ENCODE measurements at places on chromosomes 1 and 21.

DNA sequence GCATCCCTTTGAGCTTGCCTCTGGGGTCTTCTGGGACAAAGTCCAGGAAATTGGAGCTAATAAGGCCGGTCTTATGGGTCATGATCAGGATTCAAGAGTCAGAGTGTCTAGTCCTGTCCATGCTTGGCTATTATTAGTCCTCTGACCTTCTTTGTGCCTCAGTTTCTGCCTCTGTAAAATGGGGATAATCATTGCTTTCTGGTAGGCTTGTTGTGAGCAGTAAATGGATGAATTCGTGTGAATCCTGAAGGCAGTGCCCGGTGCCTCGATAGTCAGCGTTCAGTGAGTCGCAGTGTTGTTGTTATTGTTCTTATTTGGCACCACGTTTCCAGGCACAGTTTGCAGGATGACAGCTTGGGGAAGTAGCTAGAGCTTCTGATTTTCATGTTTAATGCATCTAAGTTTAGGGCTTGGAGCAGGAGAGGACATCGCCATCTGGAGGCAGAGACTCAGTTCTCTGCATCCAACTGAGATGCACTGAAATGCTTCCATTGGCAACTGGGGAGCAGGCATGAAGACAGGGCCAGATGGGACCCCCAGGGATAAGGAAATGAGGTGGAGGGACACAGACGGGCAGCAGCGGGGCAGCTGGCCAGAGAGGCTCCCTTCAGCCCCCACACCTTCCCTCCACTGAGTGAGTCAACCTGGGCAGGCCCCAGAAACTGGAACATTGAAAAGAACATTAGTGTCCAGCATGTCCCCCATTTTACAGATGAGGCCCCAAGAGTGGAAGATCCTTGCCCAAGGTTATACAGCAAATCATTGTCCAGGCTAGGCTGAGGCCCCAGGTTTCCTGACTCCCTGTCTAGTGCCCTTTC lies 160.3 kb downstream of the PTPRU start:
- DNase-seq: no peak

DNA sequence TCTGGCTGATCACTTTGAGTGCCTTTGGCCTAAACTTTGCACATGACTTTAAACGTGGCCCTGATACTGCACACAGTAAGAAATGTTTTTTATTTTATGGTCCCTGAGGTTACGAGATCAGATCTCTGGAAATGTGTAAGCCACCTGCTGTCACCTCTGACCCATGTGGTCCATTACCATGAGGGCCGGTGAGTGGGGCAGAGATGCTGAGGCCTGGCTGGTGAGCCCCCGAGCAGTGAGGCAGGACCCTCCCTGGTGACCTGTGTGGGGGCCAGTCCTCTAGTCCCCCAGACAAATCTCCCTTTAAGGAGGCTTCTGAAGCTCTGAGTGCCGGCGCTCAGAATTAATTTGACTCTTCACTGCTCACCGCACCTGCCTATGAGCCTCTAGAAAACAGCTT lies 12.4 kb downstream of the TFF3 start:
- no peak for DNase-seq

- DNase-seq: no peak
Observed at GRCh38 chr1:178238722-178239510, 145.0 kb downstream of the RASAL2 start.

GRCh38 chr1:9384751-9385245 lies 92.1 kb downstream of the SPSB1 start:
- DNase-seq: no peak

DNA sequence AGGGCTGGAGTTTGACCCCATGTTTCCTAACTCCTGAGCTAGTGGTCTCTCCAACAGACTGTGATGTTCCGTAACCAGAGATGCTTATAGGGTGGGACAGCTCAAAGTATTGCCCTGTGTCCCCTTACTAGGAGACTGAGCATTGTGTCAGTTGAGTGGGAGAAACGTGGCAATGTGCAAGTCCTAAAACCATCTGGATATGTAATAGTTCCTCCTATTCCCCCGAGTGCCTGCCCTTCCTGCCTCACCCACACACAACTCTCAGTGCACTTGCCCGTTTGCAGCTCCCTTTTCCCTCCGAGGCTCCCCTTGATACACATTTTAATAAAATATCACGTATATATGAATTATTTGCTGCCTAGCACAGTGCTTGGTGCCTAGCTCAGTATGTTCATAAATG lies 3.4 kb downstream of the PIGV start:
- DNase-seq: no peak

Data from activated T-cell treated with anti-CD3 and anti-CD28 coated beads, Interleukin-2, amount 50 U/mL, for 48 hours (primary cell).